ENCODE measurements at places on chromosomes 1 and 21.

DNA sequence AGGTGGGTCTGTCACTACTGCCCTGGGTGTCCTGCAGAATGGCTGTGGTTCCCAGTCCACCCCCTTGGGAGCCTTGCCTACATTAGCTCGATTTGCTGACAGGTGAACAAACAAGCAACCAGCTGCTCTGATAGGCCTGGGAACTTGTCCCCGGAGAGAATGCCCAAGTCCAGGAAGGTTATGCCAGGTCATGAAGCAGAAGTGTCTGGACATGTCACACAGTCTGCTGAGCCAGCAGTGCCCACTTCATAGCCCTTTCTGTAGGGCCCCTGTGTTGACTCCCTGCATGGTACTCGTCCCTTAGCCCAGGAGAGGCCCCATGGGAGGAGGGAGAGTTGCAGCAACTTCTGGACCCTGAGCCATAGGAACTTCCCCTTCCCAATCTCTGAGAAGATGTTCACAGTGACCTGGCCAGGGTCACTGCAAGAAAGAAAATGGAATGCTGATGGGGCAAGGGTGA lies 31.0 kb downstream of the UCK2 start:
- no peak for DNase-seq

DNA sequence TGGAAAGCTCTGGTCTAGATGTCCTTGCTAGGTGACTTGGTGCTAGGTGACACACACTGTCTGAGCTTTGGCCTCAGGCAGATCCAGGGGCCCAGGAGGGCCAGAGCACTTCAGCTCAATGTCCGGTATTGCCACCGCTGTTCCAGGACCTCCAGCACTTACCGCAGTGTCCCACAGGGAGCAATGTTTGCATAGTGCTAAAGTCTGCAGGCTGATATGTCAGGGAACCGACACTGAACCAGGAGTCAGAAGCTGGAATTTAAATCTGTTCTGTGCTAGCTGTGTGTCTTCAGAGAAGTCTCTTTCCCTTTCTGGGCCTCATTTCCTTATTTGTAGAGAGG lies 19.3 kb downstream of the DHCR24 start:
- DNase-seq, result no peak

GRCh38 chr1:2082064-2082463 lies 31.9 kb downstream of the PRKCZ start:
- DNase-seq, result no peak

DNA sequence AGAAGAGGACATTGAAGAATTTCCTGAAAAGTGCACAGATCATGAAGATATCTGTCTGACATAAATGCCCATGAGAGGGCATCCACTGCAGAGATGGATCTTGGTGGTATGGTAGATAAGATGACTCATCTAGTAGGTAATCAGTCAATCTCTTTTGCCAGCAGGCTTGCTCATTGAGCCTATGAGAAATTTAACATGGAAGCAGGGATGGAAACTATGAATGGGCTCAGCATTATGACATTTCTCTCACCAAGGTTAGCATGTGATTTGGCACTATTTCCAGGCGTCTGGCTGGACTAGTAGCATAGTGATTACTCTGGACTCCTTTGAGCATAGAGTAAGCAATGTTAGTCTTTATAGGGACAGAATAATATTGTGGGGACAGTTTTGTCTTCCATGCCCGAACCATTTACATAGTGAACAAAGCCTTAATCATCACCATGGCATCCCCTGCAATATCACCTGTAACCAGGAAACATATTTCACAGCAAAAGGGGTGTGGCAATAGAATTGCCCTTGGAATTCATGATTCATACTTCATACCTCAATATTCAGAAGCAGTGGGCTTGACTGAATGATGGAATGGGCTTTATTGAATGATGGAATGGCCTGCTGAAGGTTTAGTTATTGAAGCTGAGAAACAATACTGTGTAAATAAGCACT lies 7.3 kb downstream of the OR2C3 start:
- DNase-seq, result no peak

DNA sequence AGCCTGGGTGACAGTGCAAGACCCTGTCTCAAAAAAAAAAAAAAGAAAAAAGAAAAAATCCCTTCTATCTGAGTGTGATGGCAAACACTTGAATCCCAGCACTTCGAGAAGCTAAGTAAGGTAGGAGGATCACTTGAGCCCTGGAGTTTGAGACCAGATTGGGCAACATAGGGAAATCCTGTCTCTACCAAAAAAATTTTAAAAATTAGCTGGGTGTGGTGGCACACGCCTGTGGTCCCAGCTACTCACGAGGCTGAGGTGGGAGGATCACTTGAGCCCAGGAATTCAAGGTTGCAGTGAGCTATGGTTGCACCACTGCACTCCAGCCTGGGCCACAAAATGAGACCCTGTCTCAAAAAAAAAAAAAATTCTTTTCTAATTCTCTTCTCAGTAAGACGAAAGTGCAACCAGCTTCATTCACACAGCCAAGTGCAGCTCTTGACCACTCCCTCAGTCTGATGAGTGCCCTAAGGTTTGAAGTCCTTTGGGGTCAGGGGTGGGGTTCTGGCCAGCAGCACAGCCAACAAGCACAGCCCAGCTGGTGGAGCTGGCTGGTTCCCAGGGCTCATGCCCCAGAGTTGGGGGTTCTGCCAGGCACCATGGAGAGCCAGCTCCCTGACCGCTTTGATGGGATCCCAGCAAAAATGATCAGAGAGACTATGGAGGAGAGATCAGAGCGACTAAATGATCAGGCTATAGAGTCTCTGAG lies 8.0 kb downstream of the SLC2A5 start:
- no peak for DNase-seq

- DNase-seq, result no peak
Observed at GRCh38 chr1:15262706-15263105, 15.7 kb downstream of the FHAD1 start.

DNA sequence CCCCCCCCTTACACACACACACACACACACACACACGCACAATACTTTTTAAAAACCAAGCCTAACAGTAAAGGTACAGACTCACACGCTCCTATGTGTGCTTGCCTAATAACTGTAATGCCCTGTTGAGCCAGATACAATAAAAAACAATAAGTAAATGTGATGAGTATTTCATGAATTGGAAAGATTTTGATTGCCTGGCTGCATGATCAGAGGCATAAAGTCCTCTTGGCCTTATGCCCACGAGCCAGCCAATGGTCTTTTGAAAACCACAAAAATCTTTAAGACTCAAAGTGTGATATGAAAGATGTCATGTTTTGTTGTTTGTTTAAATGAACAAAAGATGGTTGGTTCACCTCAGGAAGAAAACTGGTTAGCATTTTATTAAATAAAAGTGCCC lies 441.9 kb upstream of the ZRANB2 start:
- DNase-seq, result no peak

GRCh38 chr21:41923186-41923585 lies 30.6 kb downstream of the C2CD2 start:
- DNase-seq, result no peak

- DNase-seq, result no peak
Observed at GRCh38 chr1:178683291-178683690, 41.8 kb upstream of the RALGPS2 start.

- DNase-seq, result no peak
Observed at GRCh38 chr1:201375169-201375568, 2.3 kb downstream of the TNNT2 start.

- no peak for DNase-seq
Observed at GRCh38 chr1:240619906-240620621, 8.1 kb upstream of the GREM2 start.

GRCh38 chr1:182601416-182601786 lies 2.8 kb downstream of the RGS16 start:
- DNase-seq, result peak; percentile 73

GRCh38 chr1:161158316-161159010 lies 837 bp upstream of the USP21 start:
- DNase-seq, result no peak

- no peak for DNase-seq
Observed at GRCh38 chr1:31569596-31570173, 6.6 kb upstream of the TINAGL1 start.

GRCh38 chr21:44931501-44932407 lies 8.1 kb upstream of the SLX9 start:
- DNase-seq, result no peak

DNA sequence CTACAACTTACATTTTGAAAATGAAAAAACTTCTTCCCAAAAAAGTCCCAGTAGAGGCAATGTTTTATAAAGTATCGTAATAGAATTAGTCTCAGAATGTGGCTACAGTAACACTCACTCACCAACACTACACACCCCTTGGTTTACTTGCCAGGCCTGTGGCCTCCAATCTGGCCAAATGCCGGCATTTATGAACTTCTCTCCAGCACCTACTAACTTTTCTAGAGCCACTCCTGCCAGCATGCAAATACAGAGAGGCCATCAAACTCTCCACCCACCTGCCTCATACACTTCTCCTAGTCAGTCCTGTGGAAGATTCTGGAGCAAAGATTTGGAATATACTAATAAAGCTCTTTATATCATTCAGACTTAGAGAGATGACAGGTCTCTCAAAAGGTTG lies 32.3 kb downstream of the STPG1 start:
- DNase-seq, result no peak

DNA sequence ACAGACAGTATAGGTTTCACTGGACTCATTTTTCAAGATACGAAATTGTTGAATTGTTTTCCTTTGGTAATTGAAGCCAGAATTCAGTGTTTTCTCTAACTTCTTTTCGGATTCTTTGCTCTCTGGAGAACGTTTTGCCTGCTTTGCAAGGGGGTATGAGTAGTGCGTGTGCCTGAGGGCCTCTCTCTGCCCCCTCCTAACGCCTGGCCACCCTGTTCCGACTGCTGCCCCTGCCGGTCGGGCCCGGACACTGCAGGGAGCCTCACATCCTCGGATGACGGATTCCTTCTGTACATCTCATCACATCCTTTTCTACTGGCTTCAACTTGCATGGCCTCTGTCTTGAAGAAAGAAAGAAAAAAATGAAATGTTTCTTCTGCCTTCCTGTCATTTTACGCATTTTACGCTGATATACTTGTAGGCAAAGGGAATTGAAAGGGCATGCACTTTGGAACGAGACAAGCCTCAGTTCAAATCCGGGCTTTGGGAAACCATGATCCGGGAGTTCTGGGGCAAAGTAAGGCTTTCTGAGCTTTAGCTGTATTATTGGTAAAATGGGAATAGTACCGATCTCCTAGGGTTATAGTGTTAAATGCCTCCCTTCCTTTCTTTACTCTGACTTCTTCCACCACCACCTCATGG lies 65.1 kb downstream of the DISC1 start:
- no peak for DNase-seq

DNA sequence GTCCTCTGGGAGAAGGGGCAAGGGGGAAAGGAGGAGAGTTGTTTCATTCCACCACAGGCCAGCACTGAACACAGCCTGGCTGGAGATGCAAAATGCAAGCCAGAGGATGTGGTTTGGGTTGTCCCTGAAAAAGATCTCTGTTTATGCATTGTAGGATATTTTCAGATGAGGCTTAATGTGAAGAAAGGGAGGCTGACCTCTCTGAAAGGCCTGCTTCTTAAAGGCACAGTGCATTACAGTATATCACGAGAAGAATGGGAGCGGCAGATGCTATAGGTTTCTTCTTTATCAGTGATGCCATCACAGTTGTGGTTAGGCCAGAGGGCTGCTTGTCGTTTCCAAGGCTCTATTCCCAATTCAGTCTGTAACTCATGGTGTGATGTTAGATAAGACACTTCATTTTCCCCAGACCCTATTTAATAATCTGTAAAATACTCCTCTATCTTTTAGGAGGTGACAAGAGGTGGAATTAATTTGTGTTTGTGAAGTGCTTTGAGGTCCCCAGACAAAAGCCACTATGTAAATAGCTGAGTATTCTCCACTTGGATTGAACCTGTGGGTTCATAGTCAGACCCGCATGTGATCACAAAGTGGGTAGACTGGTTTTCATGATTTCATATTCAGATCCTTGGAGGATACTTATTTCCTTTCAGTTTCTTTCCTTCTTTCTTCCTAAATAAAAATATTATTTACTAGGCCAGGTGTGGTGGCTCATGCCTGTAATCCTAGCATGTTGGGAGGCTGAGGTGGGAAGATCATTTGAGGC lies 76.5 kb upstream of the WDR26 start:
- DNase-seq, result no peak

- DNase-seq, result no peak
Observed at GRCh38 chr1:98157524-98158313, 236.9 kb upstream of the DPYD start.

GRCh38 chr21:33036430-33037162 lies 10.9 kb downstream of the OLIG2 start:
- DNase-seq, result no peak

GRCh38 chr1:116218922-116219321 lies 107.7 kb downstream of the MAB21L3 start:
- no peak for DNase-seq

DNA sequence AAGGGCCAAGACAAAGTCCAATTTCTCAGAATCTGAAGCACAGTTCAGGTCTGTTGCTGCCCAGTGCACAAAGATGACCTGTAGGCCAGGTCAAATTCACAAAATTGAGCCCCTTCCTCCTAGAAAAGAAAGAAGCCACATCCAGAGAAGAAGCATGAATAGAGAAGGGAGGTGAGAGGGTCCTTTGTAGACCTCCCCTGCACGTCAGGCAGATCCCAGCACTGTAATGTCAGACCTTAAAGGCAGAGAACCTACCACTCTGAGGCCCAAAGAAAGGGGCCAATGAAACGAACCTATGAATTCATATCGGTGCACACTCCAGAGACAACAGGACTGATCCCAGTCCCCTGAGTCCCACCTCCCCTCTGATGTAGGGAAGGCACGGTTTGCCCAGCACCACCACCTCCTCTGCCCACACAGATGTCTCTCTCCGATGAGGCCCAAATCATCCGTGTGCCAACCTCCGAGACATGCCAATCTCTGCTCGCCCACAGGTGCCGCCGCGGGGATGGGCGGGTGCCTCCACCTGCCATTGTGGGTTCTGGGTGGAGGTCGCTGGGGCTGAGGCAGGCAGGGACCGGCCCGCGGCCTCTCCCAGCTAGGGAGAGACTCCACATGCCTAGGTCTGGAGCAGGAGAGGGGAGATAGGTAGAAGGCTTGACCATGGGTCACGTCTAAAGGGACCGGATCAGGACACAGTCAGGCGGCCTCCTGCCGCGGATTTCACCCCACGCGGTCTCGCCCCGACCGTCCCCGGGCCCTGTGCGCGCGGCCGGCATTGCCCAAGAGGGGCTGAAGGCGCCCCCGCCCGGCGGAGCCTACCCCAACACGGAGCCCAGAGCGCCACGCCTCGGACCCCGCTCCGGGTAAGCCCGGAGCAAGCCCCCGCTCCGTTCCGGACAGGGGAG lies 42.1 kb downstream of the RRAGC start:
- no peak for DNase-seq

DNA sequence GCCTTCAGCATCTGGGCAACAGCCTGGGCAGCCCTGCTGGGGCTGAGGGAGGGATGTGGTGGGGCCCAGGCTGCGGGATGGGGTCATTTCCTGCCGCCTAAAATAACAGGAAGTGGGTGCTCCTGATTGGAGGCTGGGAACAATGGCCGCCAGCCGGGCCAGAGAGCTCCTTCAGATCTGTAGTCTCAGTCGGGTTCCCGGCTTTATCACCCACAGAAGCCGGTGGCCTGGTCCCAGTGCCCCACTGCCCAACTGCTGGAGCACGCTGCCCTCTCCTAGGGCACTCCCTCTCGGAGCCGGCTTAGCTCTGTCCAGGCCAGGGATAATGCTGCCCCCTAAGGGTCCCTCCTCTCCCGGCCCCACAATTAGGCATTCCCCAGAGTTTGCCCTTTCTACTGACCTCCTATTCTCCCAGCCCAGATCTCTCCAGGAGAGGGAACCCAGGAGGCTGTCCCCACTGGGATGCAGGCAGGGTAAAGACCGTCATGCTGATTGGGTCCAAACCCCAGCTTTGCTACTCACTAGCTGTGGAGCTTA lies 5.1 kb downstream of the MAP7D1 start:
- peak; percentile 45 for DNase-seq

Data from CD8-positive, alpha-beta memory T cell (primary cell).